ENCODE measurements at places on chromosomes 2 and 18.

- DNase-seq = no peak
Measured at GRCh38 chr2:216084547-216084946, 2.8 kb downstream of the TMEM169 start.

DNA sequence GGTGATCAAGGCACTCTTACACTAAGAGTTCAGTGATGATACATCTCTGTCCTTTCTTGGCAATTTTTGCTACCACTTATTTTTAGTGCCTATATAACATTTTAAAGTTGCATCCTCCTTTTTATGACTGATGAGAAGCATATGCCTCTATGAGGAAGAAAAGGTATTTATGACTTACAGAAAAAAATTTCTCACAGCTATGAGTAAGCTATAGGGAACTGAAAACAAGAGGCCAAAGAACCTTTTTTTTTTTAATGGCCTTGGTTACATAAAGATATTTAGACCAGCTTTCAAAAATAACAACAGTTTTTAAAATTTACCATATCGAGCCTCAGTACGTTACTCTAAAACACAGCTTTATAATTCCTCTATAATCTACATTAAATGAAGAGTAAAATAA is 21.3 kb downstream of the MBD5 start:
- DNase-seq = no peak

DNA sequence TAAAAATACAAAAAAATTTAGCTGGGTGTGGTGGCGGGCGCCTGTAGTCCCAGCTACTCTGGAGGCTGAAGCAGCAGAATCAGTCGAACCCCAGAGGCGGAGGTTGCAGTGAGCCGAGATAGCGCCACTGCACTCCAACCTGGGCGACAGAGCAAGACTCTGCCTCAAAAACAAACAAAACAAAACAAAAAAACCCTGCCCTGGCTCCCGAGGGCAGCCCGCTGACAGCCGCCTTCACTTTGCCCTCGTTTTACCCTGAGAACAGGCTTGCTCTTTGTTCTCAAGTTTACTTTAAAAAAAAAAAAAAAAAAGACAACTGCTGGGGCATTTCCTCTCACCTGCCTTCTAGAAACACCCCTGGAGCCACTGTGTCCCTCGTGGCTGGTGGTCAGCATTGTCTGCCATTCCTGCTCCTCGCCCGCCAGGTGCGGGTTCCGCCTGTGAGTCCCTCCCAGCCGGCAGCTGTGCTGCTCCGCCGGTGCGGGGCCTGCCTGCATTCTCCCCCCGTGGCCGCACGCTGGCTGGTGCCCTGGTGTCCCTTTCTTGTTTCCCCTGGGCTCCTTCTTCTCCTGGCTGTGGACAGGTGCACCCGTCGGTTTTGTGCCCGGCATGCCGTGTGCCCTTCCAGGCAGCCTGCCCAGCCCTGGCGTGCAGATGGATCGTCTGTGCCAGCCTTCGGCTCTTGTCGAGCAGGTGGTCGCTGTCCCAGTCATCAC is 105.7 kb downstream of the USP40 start:
- DNase-seq = no peak

- no peak for DNase-seq
Measured at GRCh38 chr2:151670346-151670745, 63.9 kb downstream of the NEB start.

DNA sequence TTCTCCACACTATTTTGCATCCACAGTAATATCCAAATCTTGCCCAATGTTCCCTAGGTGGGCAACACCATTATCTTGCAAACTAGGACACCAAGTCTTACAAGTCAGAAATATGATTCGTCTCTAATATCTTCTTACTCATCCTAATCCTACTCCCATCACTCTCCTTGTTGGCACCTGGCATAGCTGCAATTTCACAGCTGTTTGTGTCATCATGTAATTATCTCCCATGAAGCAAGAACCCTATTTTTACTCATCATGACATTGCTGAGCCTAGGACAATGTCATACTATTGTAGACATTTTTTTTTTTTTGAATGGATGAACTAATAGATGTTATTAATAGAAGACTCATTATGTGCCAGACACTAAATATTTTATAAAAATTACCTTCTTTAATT is 91.3 kb upstream of the CCDC141 start:
- DNase-seq = no peak
